Aorta (tissue), 5 donors: ENCODE measurements at places on chromosomes 6 and 20. TPM values are rescaled to one million over a fixed set of nuclear protein-coding genes. Genes with fewer than 3 reads are reported as not detected.
A peak's percentile ranks its signal among the peaks of the same experiment; 100 is the strongest.

GRCh38 chr6:49038294-49038822 is 424.7 kb downstream of the MMUT start:
- H3K36me3 ChIP-seq: no peaks in the 10 kb centered on the region
- H3K27ac ChIP-seq: no peak overlapping the region
- DNase-seq: no peak
- H3K4me3 ChIP-seq: no peak overlapping the region
- H3K4me1 ChIP-seq: no peaks in the 10 kb centered on the region

GRCh38 chr6:165060720-165061119 is 248.7 kb downstream of the C6orf118 start:
- H3K4me3 ChIP-seq: no peak overlapping the region
- no peaks in the 10 kb centered on the region for H3K27me3 ChIP-seq
- no peaks in the 10 kb centered on the region for H3K36me3 ChIP-seq
- DNase-seq: no peak
- no peak overlapping the region for H3K27ac ChIP-seq
- H3K4me1 ChIP-seq: no peaks in the 10 kb centered on the region

DNA sequence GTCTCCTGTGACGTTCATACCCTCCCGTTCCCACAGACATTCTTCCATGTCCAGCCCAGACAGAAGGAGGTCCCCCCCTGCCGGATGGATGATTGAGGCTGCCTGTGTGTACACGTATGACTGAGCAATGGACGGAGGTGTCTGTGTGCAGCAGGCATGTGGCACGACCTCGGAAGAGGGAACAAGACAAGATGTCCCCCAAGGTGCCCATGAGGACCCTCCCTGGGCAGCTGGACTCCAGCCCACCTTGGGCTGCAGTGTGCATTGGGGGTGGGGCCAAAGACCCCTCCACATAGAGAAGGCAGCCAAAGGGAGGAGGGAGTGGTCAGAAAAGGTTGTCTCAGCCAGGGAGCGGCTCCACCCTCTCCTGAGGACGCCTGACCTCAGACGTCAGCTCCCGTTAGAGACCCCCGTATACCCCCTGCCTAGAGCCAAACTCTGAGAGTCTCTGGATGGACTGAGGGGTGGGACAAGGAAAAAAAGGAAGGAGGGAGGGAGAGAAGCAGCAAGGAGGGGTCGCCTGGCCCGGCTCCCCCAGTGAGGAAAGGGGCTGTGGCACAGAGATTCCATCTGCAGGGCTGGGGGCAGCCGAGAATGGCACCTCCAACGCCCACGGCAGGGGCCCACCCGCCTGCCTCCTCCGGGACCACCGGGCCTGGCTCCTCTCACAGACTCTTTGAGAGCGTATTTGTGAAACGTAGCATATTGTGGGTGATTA is 92.9 kb upstream of the BHLHE23 start:
- H3K27ac ChIP-seq: no peak overlapping the region
- peak; percentile 32 for DNase-seq
- H3K4me3 ChIP-seq: no peak overlapping the region
- no peaks in the 10 kb centered on the region for H3K4me1 ChIP-seq
- no peaks in the 10 kb centered on the region for H3K27me3 ChIP-seq
- no peaks in the 10 kb centered on the region for H3K36me3 ChIP-seq

Gene CTAGE9
- total RNA-seq: not detected

- no peak overlapping the region for H3K27ac ChIP-seq
- no peak for DNase-seq
- no peaks in the 10 kb centered on the region for H3K4me1 ChIP-seq
- H3K27me3 ChIP-seq: no peaks in the 10 kb centered on the region
- no peak overlapping the region for H3K4me3 ChIP-seq
- no peaks in the 10 kb centered on the region for H3K36me3 ChIP-seq
Measured at GRCh38 chr20:24676978-24677370, 207.5 kb downstream of the SYNDIG1 start.

Gene TSPO2
- total RNA-seq: not detected
